ENCODE measurements at places on chromosomes 2 and 18.

DNA sequence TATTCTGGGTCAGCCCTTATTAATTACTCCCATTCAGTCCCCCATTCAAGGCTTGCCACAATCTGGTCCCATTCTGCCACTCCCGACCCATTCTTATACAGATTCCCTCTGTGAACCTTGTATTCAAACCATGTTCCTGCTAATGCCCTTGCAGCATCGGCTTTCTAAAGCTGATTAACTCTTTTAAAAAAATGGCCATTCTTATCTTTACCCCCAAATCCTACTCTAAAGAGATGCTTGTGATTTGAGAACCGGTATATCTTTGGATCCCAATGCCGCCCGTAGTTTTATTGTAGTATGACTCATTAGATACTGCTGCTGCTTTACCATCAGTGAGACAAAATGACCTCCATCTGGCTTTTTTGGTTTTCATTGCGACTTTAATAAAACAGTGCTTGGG, 72.2 kb downstream of the XRCC5 start:
- DNase-seq = no peak

DNA sequence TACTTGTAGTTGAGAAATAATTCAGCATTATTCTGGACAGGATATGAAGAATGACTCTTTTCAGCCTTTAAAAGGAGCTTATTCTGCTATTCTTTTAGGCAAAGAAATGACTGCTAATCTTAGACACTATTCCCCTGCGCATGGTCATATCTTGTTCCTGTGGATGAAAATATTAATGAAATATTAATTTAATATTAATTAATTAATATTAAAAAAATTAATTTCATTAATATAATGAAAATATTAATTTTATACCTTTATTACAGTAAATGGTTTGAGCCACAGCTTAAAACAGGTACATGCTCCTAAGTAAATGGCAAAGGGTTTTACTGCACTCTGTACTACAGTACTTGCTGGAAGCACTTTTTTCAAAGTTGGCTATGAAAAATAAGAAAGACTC, 890.1 kb upstream of the PIK3C3 start:
- DNase-seq = no peak

GRCh38 chr2:169579044-169579443, 5.1 kb upstream of the PPIG start:
- no peak for DNase-seq

GRCh38 chr2:220736778-220737177, 835.3 kb downstream of the EPHA4 start:
- DNase-seq = no peak

- DNase-seq = no peak
Measured at GRCh38 chr18:61085761-61086160, 247.5 kb upstream of the CDH20 start.

- no peak for DNase-seq
Measured at GRCh38 chr2:18771212-18771611, 181.8 kb upstream of the NT5C1B start.

DNA sequence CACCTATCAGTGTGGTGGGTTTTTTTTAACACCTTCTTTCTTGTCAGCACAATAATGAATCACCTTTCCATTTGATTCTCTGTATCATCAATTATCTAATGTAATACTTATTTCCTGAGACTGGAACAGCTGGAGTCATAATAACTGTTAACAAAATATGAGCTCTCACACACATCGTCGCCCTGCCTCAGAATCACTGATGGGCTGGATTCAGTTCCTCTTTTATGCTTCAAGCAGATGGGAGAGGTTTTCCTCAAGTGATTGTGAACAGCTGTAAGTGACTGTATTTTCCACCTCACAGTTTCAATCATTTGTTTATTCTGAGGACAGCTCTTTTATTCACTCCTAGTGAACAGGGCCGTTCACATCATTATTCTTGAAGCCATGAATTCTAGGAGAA, 330.2 kb downstream of the DSC3 start:
- no peak for DNase-seq

GRCh38 chr2:152089238-152089637, 9.6 kb downstream of the CACNB4 start:
- no peak for DNase-seq

DNA sequence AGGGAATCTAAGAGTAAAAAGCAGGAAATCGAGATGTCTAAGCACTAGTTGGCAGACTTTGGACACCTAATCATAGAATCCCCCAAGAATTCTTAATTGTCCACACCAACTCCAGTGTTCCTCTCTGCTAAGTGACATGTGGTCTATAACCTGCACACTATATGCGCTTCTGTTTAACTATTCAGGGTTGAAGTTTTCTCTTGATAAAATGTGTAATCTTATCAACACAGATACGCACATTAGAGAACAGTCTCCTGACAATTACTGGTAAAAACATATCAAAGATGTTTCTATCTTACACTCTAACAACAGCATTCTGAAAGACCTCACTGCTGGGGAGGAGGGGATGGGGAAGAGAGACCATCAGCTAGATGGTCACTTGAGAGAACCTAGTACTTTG, 3.9 kb downstream of the ABCB11 start:
- no peak for DNase-seq

- DNase-seq = no peak
Measured at GRCh38 chr2:156455361-156455975, 19.3 kb downstream of the GPD2 start.

DNA sequence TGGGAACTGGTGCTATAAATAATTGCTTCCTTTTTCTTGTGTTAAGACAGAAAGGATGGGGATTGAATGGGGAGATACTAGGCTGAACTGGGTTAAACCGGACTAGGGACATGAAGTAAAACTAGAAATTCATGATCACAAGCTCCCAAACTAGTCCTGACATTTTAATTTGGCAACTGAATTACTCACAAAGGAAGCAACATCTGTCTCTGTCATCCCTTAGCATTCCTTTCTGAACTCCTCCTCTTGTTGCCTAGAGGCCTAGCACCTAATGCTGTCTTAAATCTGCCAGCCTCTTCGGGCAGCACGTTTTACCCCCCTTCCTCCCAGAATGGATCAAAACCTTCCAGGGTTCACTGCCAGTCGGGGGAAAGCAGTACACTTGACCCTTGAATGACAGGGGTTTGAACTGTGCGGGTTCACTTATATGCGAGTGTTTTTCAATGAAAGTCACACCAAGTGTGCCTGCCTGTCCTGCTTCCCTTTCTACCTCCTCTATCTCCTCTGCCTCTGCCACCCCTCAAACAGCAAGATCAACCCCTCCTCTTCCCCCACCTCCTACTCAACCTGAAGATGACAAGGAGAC, 8.2 kb downstream of the KCTD1 start:
- DNase-seq = no peak

DNA sequence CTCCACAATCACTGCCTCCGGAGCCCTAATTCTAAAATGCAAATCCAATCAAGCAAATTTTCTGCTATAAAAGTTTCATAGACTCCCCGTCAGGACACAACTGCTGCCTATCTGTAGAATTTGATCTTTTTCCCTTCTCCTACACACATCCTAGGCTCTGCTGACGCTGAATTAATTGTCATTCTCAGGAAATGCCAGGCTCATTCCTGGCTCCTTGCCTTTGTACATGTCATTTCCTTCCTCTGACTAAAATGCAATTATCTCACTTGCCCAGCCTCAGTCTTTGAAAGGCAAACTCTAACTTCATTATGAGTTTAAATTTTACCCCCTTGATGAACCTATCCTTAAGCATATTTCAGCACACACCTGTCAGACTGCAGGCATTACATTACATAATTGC, 844.9 kb upstream of the CRIM1 start:
- no peak for DNase-seq

DNA sequence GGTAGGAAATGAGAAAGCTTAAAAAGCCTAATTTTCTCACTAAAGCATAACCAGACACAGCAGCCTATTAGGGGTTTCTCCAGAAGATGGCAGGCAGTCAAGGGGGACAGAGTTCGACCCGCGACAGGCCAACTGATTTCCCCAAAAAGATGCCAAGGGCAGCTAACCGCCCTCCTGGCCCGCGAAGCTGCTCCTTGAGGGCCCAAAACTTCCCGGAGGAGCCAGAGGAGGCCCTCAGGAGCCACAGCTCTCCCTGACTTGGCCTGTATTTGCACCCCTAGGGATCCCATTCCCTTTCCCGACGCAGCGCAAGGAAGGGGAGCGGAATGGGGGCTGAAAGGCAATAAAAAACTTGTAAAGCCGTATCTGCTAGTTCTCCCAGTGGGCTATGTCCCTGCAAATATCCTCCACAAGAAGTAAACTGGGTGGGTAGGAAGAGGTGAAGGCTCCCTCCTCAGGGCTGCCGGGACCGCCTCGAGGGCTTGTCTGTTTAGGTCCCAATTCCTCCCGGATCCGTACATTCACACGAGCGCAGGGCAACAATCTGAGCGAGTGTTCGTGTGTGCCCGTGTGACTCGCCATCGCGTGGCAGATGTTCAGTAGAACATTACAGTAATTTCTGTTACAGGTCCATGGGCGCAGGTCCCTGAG, 756 bp upstream of the NAGK start:
- DNase-seq = no peak

GRCh38 chr2:228600265-228600664, 418.8 kb upstream of the SPHKAP start:
- no peak for DNase-seq

DNA sequence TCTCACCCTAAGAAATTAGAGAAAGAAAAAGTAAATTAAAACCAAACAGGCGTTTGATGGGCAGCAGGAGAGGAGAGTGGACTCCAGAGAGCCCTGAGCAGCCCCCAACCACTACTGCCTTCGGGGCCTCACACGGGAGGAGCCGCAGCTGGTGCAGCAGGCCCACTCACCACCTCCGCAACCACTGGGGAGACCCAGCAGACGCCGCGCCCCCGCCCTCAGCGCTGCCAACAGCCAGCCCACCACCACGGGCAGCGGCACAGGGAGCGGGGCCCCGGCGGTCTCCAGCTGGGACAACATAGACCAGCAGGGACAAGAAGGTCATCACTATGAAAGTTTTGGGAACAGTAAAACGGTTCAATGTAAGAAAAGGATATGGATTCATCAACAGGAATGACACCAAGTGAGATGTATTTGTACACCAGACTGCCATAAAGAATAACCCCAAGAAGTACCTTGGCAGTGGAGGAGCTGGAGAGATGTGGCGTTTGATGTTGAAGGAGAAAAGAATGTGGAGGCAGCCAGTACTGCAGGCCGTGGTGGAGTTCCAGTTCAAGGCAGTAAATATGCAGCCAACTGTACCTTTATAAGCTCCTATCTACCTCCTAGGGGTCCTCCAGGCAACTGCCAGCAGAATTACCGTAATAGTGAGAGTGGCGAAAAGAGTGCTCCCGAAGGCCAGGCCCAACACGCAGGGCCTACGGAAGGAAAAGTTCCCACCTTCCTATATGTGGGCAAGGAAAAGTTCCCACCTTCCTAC, 76.5 kb downstream of the OLA1 start:
- no peak for DNase-seq

- no peak for DNase-seq
Measured at GRCh38 chr2:215010390-215010789, 128.0 kb downstream of the ABCA12 start.

GRCh38 chr2:231161877-231162329, 36.5 kb upstream of the ARMC9 start:
- DNase-seq = no peak

DNA sequence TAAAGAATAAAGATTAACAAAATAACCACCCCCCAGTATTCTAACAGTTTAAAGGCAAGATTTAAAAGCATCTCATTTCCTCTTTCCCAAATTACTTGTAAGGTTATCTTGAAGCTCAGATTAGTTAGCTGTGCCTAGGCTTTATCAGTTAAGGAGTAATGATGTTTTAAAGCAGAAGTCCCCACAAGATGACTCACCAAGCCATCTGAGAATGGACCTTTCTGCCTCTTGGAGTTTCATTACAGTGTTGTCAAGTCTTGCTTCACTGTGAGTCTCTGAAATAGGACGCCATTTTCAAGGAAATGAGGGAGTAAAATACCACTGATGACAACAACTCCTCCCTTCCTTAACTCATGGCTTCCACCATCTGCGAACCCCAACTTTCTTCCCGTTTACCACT, 35.9 kb downstream of the ZNF385B start:
- DNase-seq = no peak

GRCh38 chr18:67144329-67144728, 372.2 kb downstream of the DSEL start:
- no peak for DNase-seq

- no peak for DNase-seq
Measured at GRCh38 chr2:160486341-160486740, 7.3 kb downstream of the RBMS1 start.

DNA sequence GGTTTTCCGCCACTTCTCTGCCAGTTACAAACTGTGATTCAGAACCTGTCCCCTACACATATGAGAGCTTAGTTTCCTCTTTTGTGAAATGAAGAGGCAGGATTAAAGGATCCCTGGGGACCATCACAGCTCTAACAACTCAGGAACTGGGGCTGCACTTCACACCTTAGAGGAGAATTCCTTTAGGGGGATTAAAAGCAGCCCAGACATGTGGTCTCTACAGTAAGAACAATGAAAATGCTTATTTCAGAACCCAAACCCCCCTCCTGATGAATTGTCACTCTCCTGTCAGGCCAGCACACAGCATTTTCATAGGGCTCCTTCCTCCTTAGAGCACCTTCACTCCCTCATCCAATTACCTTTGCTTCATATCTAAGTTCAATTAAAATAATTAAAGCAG, 101.5 kb upstream of the NEDD4L start:
- DNase-seq = no peak

- DNase-seq = no peak
Measured at GRCh38 chr2:132278267-132278666, 116.5 kb upstream of the ANKRD30BL start.

GRCh38 chr2:153068052-153068451, 349.6 kb downstream of the ARL6IP6 start:
- no peak for DNase-seq

DNA sequence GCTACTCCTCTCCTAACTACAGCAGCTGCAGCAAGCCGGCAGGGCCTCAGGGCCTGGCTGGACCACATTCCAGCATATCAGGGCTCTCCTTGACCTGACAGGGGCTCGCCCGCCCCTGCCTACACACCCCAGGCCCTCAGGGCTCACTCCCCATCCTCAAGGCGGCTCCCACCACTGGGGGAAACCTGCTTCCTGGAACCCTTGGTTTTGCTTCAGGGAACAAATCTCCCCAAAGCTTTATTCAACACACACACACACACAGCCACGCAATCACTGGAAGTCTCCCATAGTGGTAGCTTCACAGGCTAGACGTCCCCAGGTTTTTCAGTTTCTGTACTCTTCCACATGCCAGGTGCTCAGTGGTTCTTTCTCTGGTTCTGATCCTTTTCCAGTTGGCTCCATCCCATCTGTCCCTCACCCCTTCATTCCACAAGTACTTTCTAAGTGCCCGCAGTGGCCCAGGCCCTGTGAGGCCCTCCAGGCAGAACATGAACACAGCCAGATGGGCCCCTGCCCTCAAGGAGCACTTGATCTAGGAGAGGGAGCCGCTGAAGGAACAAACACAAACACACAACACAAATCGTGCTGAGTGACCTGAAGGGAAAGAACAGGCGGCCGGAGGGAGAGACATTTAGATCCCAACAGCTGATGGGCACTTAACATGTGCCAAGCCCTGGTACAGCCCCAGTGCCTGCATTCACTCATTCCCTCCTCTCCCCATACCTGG, 51.1 kb downstream of the TNS1 start:
- DNase-seq = no peak

GRCh38 chr2:107808959-107809358, 17.7 kb upstream of the RGPD4 start:
- no peak for DNase-seq

GRCh38 chr18:11761553-11761952, 72.5 kb downstream of the GNAL start:
- DNase-seq = no peak

Data from stimulated activated CD4-positive, alpha-beta T cell treated with anti-CD3 and anti-CD28 coated beads, Interleukin-12 subunit alpha, Interleukin-12 subunit beta, amount 100 ng/mL, for 4 hours (primary cell).